ENCODE measurements at places on chromosomes 2 and 18. TPM values are rescaled to one million over a fixed set of nuclear protein-coding genes. Genes with fewer than 3 reads are reported as not detected.
A peak's percentile ranks its signal among the peaks of the same experiment; 100 is the strongest.

GRCh38 chr2:223894009-223894408 lies 51.1 kb downstream of the WDFY1 start:
- no peak for DNase-seq

DNA sequence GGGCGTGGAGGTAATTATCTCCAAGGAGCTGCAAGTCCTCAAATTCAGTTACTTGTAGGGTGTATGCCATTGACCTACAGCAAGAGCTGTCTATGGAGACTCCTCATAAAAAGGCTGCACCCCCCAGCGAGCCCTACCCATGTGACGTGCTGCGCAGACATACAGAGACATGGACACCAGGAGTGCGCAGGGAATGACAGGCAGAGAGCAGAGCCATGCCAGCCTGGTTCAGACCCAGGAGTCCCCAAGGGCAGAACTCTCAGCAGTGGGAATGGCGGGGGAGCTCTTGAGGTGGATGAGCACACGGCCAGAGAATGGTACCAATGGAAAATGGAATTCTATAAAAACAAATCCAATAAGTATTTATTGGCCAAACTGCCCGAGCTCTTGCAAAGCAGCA lies 310.1 kb downstream of the MYCN start:
- no peak for DNase-seq

- no peak for DNase-seq
Observed at GRCh38 chr2:148110184-148110583, 89.3 kb downstream of the MBD5 start.

DNA sequence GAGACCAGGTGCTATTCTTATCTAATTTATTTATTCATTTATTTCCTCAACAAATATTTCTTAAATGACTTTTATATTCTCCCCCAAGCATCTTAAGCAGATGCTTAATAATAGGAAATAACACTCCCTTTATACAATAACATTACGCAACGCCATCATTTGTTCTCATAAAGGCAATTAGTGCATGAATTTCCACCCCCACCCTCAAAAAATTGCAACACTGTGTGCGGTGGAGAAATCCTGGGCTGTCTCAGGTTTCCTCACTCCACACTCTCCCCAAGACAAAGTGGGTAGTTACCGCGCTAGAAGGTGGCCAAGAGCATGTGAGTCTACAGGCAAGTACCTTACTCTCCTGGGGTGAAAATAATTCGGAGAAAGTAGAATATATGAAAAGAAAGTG lies 37.0 kb upstream of the CTDP1 start:
- DNase-seq, result no peak

DNA sequence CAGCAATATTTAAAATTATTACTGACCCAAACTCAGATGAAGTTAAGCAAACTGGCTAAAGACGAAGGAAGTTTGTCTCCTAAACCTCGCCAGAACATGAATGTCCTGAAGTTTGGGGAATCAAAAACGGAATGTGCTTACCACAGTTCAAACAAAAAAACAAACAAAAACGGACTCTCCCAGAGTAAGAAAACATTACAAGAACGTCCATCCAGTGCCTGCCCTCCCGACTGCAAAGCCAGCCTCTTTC lies 1.1 kb downstream of the KANSL1L start:
- no peak for DNase-seq

GRCh38 chr2:72971036-72971435 lies 53.7 kb downstream of the EMX1 start:
- DNase-seq, result no peak

GRCh38 chr2:77395011-77395410 lies 127.2 kb downstream of the LRRTM4 start:
- no peak for DNase-seq

- DNase-seq, result no peak
Observed at GRCh38 chr2:14219306-14219705, 413.2 kb upstream of the LRATD1 start.

- no peak for DNase-seq
Observed at GRCh38 chr18:44537526-44537925, 143.2 kb upstream of the SETBP1 start.

DNA sequence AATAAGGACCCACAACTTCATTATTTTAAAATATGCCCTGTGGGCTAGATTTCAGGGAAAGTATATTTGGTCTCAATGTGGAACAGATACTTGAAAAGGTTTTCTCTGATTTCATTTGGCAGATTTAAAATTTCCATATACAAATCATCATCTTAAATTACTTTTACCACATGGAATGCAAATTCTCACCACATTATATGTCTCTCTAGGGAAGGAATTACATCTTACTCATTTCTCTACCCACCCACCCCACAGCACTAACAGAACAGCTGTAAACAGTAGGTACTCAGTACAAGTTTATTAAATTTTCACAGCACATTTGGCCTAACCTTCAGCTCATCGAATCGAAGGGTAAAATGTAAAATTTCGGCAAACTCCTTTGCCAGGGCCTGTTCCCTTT lies 104.0 kb downstream of the CYRIA start:
- DNase-seq, result no peak

DNA sequence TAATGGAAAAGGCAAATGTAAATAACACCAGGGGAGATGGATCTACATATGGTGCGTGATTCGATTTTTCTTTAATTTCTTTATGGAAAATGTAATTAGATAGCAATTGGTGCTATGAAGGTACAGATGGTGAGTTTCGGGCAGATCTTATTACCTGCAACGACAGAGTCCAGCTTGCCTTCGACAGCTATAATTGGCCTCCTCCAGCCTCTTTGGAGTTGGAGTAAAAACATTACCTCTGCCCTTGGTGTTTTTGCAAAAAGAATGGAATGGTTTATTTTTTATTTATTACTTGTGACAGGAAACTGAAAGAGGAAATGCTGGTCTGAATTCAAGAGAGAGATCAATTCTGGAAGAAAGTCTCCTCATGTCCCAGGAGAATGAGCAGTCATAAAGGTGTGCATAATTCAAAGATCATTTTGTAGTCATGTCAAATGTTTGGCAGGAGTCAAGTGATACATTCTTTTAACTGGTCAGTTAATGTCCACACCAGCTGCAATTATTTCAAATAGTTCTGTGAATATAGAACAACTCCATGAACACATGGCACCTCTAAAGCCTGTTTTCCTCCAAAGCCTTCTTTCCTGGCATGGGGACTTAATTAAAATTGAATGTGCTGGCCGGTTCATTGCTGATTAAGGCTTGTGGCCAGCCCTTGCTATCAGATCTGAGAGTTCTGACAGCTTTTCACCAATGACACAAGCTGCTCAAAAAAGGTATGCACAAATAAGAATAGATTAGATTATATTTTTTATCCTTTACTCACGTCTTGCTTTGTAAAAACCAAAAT lies 46.9 kb upstream of the KCNH7 start:
- no peak for DNase-seq

GRCh38 chr2:11502740-11503292 lies 31.0 kb upstream of the GREB1 start:
- peak; percentile 3 for DNase-seq

- no peak for DNase-seq
Observed at GRCh38 chr2:64982311-64982857, 6.8 kb upstream of the SLC1A4 start.

DNA sequence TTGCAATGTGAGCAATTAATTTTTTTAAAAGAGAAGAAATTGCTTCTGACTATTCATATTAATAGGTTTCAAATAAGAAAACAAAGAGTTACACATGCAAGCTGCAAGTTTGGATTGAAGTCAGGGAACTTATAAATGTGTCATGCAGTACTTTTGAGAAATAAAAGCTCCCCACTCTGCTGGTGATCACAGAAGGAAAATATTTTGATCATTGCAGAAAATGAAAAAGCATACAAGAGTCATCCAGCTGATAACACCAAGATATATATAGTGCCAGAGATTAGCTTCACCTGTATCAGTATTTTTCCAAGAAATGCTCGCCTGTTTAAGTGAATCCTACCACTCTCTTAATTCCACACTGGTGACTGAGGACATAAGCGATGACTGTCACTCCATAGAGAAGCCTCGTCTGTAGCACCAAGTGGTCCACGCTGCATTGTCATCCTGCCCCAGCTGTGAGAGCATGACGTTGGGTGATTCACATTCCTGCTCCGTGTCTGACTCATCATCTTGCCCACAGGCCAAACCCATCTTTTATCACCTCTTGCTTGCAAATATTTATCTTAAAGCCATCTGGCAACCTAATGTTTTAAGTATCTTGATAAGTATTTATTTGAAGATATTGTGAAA lies 178.0 kb downstream of the ASXL3 start:
- DNase-seq, result no peak

- no peak for DNase-seq
Observed at GRCh38 chr2:175027755-175028154, 22.6 kb upstream of the CHN1 start.

DNA sequence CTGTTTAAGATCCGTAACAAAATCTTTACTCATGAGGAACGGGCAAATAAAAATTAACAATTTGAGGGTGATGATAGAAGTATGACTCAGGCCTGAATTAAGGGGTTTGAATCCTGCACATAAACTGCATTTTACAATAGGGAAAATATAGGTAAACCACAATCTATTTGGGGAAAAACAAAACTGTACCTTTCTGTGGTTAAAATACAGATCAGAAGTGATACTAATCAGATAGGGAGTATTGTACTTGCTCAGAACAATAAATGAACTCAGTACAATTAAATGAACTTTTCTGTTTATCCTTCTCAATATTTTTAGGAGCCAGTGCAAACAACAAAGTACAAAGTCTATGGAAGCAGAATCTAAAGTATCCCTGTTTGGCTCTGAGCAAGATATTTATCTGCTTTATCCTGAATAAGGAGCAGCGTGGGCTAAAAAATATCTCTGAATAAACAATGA lies 287.3 kb downstream of the ZNF385B start:
- DNase-seq, result no peak

- DNase-seq, result no peak
Observed at GRCh38 chr2:69456950-69457445, 19.8 kb upstream of the NFU1 start.

- no peak for DNase-seq
Observed at GRCh38 chr2:54386585-54386984, 69.5 kb upstream of the SPTBN1 start.

GRCh38 chr18:8661754-8662559 lies 43.4 kb upstream of the MTCL1 start:
- DNase-seq, result no peak

DNA sequence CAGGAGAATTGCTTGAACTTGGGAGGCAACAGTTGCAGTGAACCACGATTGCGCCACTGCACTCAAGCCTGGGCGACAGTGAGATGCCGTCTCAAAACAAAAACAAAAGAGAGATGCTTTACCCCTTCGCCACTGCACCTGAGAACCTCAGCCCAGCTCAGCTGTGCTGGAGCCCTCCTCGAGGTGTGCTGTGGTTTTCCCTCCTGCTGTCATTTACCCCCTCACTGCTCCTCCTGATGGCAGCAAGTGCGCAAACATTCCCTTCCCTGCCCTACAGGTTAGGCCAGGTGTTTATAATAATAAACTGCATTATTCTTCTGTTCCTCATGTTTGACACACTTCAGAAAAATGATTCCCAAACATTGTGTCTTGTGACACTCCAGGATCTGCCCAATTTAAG lies 8.4 kb downstream of the FBXO36 start:
- no peak for DNase-seq

GRCh38 chr18:79251021-79251420 lies 144.7 kb upstream of the NFATC1 start:
- DNase-seq, result no peak

- no peak for DNase-seq
Observed at GRCh38 chr2:138910427-138910826, 130.2 kb upstream of the NXPH2 start.

EIF2B4 gene
- total RNA-seq, result 7.9 TPM

VWA3B gene
- total RNA-seq, result not detected

CYBRD1 gene
- total RNA-seq, result 108 TPM

ALPI gene
- total RNA-seq, result not detected

GPR55 gene
- not detected for total RNA-seq

Data from uterus (tissue), 4 donors.